ENCODE measurements at places on chromosomes 11 and 22.

- DNase-seq: no peak
Observed at GRCh38 chr22:38401336-38402084, 53.5 kb downstream of the KCNJ4 start.

DNA sequence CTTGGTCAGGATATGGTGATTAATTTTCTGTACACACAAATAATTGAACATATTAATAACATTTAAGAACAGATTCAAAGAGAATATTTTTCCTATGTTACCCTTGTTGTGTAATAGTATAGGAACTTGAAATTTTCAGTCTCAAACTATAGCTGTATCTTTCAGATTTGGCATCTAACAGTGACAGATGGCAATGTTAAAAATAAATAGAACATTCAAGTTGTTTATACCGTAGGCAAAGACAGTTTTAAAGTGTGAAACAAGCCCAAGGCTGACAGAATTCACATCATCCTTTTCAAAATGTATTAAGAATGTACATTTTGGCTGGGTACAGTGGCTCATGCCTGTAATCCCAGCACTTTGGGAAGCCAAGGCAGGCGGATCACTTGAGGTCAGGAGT is 92.6 kb upstream of the TP53AIP1 start:
- no peak for DNase-seq

DNA sequence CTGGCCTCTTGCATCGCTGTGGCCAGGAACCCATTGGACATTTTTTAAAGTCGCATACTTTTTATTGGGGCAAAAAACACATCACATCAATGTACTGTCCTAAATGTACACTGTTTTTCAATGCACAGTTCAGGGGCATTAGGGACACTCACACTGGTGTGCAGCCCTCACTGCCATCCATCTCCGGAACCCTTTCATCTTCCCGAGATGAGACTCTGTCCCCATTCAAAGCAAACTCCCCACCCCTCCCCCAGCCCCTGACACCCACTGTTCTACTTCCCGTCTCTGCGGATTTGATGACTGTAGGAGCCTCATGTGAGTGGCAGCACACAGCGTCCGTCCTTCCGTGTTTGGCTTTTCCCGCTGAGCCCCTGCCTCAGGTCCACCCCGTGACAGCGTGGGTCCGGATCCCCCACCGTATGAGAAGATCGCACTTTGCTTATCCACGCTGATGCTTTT is 41.8 kb upstream of the TH start:
- DNase-seq: no peak

- peak; percentile 17 for DNase-seq
Observed at GRCh38 chr11:110463153-110463552, 33.4 kb downstream of the FDX1 start.

GRCh38 chr11:79390923-79391322 is 49.9 kb downstream of the TENM4 start:
- DNase-seq: no peak

Measured in H1 (cell line).